Hepatocyte (in vitro differentiated cells): ENCODE measurements at places on chromosomes 4 and X. TPM values are rescaled to one million over a fixed set of nuclear protein-coding genes. Genes with fewer than 3 reads are reported as not detected.

GRCh38 chr4:173746424-173746823 is 216.4 kb upstream of the HAND2 start:
- no peaks in the 10 kb centered on the region for H3K27me3 ChIP-seq
- no peaks in the 10 kb centered on the region for H3K36me3 ChIP-seq
- no peak overlapping the region for H3K4me3 ChIP-seq
- H3K4me1 ChIP-seq = no peaks in the 10 kb centered on the region
- H3K27ac ChIP-seq = no peak overlapping the region
- no peak for DNase-seq

GRCh38 chr4:26010304-26010703 is 96.3 kb downstream of the SMIM20 start:
- no peaks in the 10 kb centered on the region for H3K4me1 ChIP-seq
- H3K27me3 ChIP-seq = no peaks in the 10 kb centered on the region
- H3K36me3 ChIP-seq = no peaks in the 10 kb centered on the region
- no peak for DNase-seq
- no peak overlapping the region for H3K4me3 ChIP-seq

DNA sequence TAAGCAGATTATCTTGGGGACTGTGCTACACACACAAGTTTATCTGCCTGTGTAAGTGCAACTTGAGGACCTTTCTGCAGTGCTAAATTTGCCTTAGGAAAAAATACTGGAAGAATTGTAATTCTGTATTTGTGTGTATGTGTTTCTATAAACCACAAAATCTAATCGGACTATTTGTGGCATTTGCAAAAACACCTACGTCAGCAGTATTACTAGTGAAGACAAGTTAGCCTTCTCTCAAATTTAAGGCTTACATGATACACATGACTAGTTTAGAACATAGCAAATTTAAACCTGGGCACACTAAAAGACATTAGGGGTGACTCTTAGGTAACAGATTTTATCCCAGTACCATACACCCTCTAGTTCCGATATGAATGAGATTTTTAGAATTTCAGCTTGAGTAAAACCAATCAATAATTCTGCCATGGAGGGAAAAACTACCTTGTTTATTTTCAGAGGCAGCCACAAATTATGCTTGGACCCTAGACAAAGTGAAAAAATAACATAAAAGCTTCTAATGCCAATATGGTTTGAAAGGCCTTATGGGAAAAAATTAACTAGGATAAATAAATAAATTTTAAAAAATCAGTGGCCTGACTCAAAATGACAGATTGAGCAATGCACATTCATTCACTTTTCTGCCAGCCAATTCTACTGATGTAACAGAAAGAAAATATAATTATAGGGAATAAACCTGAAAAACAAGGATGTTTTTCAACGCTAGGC is 176.4 kb downstream of the SNCA start:
- H3K4me3 ChIP-seq = no peak overlapping the region
- no peaks in the 10 kb centered on the region for H3K36me3 ChIP-seq
- H3K27ac ChIP-seq = no peak overlapping the region
- no peak for DNase-seq
- H3K4me1 ChIP-seq = no peaks in the 10 kb centered on the region

- no peak for DNase-seq
- no peak overlapping the region for H3K4me3 ChIP-seq
- H3K36me3 ChIP-seq = no peaks in the 10 kb centered on the region
- H3K4me1 ChIP-seq = no peaks in the 10 kb centered on the region
- H3K27ac ChIP-seq = no peak overlapping the region
- H3K27me3 ChIP-seq = no peaks in the 10 kb centered on the region
These were observed 246.2 kb downstream of the QDPR start for GRCh38 chr4:17265653-17266052.

DNA sequence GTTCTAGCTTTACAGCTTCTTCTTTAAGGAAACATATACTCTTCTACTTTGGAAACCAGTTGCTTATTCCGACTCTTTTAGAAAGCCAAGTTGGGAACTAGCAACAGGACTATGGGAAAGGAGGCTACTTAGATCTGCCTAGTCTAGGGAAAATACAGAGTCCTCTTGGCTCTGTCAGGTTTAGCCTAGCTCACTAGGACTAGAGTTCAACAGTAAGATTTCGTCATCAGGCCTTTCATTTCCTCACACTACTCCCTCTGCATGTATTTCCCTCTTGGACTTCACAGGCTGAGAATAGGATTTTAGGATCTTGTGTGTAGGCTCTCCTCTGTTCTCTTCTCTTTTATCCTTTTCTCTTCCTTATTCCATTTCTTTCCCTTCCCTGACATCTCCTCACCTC is 409.8 kb downstream of the AR start:
- H3K36me3 ChIP-seq = no peaks in the 10 kb centered on the region
- H3K4me1 ChIP-seq = no peaks in the 10 kb centered on the region
- no peaks in the 10 kb centered on the region for H3K27me3 ChIP-seq
- H3K27ac ChIP-seq = no peak overlapping the region
- no peak overlapping the region for H3K4me3 ChIP-seq
- no peak for DNase-seq

Gene HSFX3
- not detected in 2 replicates for polyA plus RNA-seq
